Ascending aorta (tissue), 2 donors: ENCODE measurements at places on chromosomes 16 and 17.
A peak's percentile ranks its signal among the peaks of the same experiment; 100 is the strongest.

DNA sequence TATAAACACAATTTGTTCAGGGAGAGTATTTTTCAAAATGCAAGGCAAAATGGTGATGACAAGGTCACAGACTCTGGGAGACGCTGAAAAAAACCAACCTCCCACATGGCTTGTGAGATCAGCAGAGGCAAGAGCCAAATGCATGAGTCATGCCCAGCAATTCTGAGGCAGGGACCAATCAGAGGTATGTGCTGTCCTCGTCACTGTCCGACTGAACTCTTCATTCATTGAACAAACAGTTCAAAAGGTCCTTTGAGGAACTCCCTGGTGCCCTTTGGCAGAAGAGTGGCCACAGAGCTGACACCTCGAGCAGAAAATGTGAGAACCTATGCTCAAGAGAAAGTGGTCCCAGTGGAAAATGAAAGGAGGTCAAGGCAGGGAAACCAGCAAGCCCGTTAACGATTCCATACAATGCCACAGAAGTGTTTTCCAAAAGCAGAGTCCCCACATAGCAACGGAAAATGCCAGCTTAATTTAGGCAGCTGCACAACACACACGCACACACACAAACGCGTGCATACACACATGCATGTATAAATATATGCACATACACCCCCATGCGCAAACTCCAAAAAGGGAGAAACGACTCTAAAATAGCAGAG lies 50.9 kb downstream of the CDH11 start:
- peak; percentile 26 for DNase-seq

- no peak for DNase-seq
These were observed 89.1 kb downstream of the CDK5R1 start for GRCh38 chr17:32575852-32576251.

DNA sequence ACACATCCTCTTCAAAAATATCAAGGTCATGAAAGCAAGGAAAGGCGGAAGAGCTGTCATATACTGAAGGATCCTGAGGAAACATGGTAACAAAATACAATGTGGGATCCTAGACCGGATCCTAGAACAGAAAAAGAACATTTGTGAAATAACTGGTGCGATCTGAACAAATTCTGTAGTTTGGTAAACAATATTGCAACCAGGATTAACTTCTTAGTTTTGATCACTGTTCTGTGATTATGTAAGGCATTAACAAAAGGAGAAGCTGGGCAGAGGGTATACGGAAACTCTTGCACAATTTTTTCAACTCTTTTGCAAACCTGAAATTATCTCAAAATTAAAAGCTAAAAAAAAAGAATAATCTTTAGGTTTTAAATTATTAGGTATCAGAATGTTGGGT lies 109.7 kb downstream of the TRIM37 start:
- no peak for DNase-seq

DNA sequence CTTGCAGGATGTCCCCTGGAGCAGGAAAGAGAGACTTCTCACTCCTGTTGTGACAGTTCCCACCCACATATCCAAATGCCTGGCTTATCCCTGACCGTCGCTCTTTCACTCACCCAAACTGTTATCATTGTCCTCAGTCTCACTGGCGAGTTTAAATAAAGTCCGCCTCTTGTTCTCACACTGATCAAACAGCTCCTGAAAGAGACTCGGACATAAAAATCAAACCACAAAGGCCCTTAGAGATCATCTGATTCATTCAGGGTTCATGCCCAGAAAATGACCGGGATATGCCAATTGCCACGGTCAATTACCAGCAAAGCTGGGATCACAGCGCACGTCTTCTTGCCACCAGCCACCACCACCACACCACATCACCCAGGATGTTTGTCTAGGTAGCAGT lies 19.9 kb downstream of the GGA3 start:
- no peak for DNase-seq

- DNase-seq, result peak; percentile 31
These were observed 45.3 kb downstream of the REXO5 start for GRCh38 chr16:20851601-20852000.

- no peak for DNase-seq
These were observed 59.2 kb downstream of the BMERB1 start for GRCh38 chr16:15493466-15494180.

GRCh38 chr17:62657145-62657665 lies 29.7 kb downstream of the MRC2 start:
- DNase-seq, result no peak

DNA sequence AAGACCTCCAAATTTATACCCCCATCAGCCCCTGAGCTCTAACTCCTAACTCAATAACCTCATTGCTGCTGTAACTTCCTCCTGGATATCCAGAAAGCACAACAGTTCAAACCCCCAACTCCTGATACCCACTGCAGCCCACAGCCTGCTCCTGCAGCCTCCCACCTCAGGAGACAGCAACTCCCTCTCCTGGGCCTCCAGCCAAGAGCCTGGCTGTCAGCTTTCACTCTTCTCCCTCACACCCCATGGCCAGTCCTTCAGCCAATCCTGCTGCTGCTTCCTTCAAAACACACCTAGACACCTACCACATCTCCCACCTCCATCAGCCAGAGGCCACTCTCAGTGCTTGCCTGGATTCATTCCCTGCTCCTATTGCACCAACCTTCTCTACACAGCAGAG lies 5.4 kb downstream of the GINS2 start:
- DNase-seq, result no peak
